ENCODE measurements at places on chromosomes 6 and 20.

- no peak for DNase-seq
Measured at GRCh38 chr6:38378801-38379200, 260.9 kb downstream of the BTBD9 start.

GRCh38 chr20:38754924-38755323 lies 6.7 kb downstream of the ACTR5 start:
- DNase-seq = no peak

DNA sequence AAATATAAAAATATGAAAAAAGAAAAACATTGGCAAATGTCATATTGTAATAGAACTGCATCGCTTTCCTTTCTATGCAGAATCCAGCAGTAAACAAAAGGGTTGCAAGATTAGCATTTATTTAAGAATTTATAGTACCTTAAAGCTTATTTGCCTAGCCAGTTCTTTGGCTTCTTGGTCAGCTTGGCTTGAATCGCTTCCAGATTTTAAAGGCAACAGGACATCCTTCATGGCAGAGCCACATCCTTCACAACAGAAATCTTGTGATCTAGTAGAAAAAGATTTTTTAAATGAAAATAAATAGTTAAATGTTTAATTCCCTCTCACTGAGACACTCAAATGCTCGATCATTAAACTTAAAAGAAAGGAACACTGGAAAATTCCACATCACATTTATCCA lies 17.4 kb downstream of the UBE2J1 start:
- DNase-seq = no peak

DNA sequence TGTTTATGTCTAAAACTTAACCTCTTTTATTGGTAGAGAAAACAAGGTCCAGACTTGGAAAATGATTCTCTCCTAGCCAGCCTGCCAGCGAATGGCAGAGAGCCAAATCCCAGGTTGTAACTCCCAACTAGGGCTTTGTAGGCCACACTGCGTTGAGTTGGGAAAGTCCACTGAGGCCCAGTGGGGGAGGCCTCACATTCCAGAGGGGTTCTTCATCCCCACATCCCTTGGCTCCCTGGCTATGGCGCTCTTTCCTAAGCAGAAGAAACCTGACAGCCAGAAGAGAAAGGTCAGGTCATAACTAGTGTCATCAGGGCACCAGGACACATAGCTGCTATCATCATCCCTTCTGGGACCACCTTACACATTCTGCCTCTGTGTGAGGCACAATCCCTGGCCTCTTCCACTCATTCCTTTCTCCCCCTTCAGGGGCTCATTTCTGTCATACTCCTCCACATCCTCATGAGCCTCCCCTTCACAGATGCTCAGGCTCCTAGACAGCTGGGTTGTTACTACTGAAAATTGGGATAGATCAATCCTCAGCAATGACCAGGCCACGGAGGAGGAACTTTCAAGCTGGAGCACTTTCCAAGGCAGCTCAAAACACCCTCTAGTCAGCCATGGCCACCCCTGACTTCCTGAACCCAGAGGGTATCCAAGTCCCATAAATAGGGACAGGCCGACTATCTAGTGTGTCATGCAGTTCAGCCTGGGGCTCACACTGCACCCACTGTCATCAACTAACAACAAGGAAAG lies 48.6 kb downstream of the TCP11 start:
- no peak for DNase-seq

DNA sequence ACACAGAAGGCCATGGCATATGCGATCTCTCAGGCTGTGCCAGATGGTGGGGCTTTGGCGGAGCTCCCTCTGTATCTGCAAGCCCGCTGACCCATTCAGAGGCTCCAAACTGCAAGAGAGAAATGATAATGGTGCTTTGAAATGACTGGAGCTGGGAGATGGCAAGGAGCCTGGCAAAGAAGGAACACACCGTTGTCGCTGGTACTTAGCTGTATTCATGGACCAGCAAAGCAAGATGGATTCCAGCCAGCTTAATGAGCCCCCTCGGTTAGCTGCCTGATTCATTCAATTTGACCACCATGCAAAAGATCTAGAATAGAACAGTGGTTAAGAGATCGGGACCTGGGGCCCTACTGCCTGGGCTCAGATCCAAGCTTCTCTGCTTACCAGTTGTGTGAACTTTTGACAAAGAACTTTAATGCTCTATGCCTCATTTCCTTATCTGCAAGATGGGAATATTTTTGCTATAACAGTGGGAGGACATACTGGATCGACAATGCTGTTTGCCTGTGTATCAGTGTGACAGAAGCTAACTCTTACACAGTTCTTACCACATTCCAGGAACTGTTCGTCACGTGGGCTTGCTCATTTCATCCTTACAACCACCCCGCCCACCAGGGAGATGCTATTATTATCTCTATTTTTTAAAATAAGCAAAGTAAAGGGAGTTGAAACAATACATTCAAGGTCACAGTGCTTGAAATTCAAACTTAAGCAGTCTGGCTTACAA lies 317.8 kb upstream of the SULF2 start:
- DNase-seq = no peak

DNA sequence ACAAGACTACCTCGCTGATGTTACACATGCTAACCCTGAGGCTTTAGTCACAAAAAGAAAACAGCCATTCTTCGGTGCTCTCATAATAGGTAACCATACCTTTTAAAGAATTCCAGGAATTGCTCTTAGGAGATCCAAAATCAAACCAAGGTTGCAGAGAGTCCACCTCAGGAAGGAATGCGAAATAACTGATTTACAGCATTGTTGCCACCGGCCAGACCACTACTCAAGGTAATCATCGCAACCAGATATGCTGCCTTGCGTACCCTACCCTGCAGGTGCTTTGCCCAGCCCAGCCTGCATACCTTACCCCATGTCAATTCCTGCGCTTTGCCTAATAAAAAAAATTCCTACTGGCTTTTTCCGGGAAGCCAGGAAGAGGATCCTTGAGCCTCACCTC lies 27.0 kb downstream of the NUP153 start:
- DNase-seq = no peak

DNA sequence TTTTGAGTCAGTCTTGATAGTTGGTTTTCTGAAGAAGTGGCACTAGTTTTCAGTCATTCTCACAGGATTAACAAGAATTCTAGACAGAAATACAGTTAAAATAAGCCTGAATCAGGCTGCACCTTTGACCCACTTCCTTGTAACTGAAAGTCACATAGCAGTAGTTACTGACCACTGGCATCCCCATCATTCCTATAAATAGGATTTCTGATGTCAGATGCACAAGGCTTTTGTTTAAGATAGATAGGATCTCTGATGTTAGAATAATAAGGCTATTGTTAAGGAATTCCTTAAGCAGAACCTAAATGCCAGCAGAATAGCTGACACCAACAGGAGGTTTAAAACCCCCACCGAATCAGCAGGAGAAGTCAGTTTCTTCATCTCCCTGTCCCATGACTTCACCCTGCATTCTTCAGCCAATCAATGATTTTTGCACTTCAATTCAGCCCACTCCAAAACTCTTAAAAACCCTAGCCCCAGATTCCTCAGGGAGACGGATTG lies 30.6 kb upstream of the ZBTB24 start:
- no peak for DNase-seq

DNA sequence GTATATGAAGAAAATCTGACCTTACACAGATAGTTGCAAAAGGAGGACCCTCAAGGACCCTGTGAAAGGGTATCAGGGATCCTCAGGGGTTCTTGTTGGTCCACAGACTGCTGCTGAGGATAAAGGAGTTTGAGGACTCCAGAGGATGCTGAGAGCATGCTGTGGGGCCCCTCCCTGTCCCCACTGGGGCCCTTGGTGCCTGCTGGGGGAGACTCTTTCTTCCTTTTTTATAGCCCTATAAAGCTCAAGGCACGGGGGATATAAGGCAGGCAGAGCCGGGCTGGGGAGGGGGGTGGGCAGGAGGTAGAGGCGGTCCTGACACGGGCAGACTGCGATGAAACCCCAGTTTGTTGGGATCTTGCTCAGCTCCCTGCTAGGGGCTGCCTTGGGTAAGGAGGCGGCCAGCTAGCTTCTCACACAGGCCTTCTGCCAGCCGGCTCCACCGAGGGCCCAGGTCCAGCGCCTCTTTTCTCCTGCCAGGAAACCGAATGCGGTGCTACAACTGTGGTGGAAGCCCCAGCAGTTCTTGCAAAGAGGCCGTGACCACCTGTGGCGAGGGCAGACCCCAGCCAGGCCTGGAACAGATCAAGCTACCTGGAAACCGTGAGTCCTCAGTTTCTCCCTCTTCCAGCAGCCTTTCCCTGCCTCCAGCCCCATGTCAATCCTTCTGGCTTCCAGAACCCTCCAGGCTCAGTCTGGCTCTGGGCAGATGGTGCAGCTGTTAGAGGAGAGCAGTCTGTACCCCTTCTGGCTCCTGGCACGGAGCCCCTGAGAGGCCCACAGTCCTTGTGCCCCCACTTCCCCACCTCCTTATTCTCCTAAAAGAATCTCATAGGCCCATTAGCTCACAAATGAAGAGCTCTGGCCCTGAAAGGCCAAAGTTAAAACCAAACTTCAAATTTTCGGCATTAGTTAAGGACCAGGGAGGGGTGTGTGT lies at the start of gene LY6G6D:
Gene LY6G6D (plus strand): TSS at position 327 of the 937 bp plus-strand sequence. CDS start 8 bp downstream, at position 335.
- DNase-seq = no peak

DNA sequence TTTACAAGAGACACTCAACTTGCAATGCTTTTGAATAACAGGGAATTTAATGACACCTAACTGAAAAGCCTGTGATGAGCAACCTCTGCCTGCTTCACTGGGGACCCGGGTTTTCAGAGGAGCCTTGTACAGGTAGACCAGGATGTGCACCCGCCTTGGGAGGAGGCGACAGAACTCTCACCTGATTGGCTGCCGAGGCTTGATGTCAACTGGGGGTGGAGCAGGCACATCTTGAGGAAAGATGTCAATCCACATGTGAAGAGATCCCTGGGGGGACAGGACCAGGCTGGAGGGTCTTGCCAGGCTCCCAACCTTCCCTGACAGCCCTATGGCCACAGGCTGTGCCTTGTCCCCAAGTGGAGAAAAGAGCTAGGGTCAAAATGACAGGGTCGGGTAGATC lies 19.8 kb downstream of the ERGIC3 start:
- DNase-seq = no peak

DNA sequence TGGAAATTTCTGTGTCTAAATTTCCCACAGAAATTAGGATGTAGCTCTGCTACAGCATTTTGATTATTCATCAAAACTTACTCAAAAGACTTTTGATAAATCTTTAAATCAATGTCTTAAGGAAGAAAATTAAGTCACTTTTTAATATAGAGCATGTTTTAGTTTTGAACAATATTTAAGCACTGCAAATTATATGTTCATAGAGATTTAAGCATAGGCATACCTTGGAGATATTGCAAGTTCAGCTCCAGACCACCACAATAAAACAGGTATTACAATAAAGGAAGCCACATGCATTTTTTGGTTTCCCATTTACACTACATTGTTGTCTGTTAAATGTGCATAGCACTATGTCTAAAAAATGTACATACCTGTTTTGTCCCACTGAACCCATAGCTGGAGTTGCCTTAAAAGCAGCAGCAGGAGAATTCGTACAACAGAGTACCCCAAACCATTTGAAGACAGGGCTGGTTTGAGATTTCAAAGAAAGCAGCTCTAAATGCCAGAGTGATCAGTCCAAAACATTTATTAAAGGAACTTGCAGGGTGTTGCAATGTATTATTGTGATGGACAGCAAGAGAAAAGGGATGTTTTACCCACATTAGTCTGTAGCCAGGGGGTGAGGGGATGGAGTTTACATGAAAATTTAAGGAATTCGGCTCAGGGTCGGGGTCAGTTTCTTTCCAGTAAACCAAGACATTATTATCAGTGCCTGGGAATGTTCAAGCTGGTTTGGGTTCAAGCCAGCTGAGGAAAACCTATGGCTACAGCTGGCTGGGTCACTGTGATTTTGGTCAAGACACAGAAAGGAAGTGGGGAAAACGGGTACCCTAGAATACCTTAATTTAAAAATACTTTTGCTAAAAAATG lies 6.3 kb upstream of the LOC128125822 start:
- no peak for DNase-seq

GRCh38 chr6:123925350-123925749 lies 121.7 kb downstream of the NKAIN2 start:
- no peak for DNase-seq

DNA sequence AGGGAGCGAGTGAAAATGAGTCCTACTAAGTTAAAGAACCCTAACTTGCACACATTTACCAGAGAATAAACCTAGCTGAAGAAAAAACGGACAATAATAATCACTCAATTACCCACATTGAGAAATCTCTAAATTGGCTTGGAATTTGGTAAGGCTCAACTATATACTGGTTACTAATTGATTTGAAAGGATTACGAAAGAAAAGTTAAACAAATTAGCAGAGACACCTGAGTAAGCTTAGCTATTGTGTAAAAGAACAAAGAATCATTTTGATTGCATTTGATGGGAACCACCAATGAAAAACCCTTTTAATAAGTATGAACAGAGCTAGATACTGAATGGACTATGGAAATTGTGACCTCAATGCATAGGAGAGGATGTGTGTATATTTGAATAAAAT lies 118.6 kb upstream of the ADGRF1 start:
- DNase-seq = no peak

DNA sequence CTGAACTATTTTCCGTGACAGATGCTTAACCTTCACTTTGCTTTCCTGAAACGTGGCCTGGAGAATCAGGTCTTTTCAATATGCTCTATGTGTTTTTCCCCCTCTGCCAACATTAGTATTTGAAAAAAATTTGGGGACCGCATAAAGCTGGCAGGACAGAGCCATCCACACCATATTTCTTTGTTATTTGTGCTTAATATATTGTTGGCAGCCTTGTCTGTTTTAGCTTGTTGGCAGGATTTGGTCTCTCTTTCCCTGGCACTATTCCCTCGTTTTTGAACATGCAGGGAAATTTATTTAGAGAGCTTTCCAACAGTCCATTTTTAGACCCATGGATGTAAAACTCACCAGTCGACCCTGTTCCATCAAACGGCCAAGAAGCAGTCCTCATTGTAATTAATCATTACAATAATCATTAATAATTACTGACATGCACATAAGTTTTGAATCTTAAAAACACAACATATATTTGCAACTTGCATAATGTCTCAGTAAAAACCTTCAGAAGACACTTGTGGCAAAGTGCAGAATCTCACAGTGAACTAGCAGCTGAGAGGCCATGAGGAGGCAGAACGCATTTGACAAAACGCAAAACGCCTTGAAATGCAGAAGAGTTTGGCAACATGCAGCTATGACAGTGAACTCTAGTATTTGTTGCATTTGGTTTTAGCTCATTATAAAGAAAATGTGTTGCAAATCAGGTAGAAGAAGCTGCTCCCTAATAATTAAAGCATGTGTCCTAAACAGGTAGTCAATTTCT lies 514.2 kb downstream of the C6orf118 start:
- no peak for DNase-seq

GRCh38 chr6:33091957-33092356 lies 16.2 kb downstream of the HLA-DPB1 start:
- DNase-seq = peak; percentile 50

All from activated T-cell treated with anti-CD3 and anti-CD28 coated beads, Interleukin-2, amount 50 U/mL, for 4 hours (primary cell).